Vagina (tissue), 2 donors: ENCODE measurements at places on chromosomes 16 and 17.

DNA sequence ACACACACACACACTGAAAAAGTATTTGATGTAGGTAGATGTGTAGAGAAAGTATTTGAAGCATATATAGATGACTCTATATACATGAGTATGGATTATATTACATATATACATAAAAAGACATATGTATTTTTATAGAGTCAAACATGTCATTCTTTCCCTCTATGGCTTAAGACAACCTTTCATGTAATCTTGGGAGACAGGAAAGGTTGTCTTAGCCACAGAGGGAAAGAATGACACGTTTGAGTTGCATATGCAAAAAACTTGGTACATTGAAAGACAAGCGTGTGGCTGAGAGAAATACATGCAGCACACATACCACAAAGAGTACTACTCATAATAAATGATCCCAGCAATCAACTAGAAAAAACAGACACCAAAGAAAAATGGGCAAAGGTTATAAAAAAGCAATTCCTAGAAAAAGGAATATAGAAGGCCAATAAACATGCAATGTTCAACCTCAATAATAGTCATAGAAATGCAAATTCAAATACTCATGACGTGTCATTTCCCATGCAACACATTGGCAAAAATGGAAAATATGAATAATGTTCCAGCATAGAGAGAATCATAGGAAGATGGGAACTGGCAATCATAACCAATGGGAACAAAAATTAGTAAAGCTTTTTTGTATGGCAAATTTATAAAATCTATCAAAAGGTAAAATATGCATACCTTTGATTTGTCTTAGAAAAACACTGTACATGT is 69.0 kb downstream of the SPECC1 start:
- no peak for DNase-seq

DNA sequence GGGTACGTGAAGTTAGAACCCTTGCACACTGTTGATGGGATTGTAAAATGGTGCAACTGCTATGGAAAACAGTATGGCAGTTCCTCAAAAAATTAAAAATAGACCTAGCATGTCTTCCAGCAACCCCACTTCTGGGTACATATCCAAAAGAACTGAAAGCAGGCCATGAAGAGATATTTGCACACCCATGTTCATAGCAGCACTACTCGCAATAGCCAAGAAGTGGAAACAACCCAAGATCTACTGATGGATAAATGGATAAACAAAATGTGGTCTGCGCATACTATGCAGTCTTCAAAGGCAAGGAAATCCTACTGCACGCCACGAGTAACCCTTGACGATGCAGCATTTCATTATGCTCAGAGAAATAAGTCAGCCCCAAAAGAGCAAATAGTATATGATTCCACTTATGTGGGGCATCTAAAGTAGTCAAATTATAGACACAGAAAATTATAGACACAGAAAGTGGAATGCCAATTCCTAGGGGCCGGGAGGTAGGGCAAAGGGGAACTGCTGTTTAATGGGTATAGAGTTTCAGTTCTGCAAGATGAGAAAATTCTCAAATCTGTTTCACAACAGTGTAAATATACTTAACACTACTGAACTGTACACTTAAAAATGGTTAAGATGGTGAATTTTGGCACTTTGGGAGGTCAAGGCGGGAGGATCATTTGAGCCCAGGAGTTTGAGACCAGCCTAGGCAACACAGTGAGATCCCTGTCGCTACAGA is 17.2 kb downstream of the CORO7 start:
- DNase-seq, result no peak

DNA sequence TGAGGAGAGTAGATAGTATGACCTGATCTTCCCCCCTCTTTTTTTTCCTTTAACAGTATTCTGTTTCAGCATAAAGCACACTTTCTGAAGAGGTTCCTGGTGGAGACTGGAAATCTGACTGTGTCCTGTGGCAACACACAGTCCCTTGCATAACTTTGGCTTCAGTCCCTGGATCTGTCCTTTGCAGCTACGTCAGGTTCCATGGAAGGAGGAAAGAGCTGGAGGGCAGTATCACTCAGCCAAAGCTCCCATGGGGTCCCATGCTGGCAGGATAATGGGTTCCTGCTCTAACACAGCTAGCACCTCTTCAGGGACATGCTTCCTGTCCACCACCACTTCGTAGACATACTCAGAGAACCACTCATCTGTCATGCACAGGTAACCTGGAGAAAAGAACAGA is 13.3 kb upstream of the SLC6A4 start:
- no peak for DNase-seq

DNA sequence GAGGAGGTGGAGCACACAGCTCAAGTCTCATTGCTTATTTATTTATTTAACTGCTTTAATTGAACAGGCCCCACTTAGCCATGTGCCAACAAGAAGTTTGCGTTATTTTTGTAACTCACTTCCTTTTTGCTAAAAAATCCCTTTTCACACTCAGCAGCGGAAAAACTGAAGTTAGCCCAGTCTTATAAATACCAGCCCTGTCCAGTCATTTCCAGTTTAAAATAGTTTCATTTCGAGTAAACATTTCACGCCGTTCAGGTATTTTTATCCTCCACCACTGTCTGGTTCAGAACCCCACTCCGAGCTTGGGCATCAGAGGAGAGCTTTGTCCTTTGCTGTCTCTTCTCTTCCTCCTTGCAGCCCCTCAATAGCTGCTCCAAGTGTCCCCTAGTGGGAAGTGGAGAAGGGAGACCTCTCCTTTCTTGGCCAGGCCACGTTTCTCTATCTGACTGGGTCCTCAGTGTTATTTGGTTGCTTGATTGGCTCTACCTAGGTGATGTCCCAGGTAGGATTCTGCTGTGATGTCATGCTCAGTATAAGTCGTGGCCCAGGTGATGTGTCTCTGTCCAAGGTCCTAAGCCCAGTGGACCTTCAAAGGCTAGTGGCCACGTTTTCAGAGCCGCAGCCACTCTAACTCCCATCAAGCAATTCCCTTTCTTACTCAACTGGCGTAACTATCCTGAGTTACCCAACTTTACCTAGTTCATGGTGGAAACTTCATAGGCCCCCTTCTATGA is 53.0 kb upstream of the GAS7 start:
- no peak for DNase-seq

GRCh38 chr16:56606071-56606475 is 2.3 kb upstream of the MT2A start:
- DNase-seq, result no peak

DNA sequence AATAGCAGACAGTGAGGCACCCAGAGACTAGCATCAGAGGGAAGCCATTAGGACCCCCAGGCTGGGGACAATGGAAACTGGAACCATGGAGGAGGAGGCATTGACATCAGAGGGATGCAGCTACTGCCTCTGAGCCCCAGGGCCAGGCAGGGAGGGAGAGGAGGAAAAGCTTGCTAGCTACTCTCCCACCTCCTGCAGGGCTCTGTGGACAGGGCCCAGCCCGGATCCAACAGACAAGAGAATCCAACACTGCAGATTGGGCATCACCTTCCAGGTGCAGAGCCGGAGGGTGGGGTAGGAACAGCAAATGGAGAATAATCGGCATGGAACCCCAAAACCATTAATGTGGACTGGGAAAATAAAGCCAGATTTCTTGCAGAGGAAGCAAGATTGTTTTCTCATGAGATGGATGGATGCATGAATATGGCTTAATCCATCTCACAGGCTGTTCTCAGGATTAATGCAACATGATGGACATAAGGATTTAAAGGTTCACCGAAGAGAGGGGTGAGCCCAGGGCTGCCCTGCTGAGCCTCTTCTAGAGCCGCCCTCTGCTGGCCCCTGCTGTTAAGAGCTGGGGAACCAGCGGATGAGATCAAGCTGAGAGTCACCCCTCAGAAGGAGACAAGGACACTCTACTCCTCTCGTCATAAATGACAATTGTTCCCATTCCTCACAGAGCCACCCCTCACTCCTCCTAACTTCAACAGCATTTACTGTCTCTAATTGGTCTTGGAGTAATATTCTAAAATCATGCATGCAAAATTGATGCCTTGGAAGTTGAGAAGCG is 48.8 kb downstream of the DNAH3 start:
- no peak for DNase-seq

- DNase-seq, result no peak
These were observed 128.4 kb downstream of the SHISA9 start for GRCh38 chr16:13029786-13030185.

GRCh38 chr16:8377864-8378263 is 212.4 kb downstream of the TMEM114 start:
- no peak for DNase-seq

- no peak for DNase-seq
These were observed 26.1 kb upstream of the JPH3 start for GRCh38 chr16:87576171-87576570.

DNA sequence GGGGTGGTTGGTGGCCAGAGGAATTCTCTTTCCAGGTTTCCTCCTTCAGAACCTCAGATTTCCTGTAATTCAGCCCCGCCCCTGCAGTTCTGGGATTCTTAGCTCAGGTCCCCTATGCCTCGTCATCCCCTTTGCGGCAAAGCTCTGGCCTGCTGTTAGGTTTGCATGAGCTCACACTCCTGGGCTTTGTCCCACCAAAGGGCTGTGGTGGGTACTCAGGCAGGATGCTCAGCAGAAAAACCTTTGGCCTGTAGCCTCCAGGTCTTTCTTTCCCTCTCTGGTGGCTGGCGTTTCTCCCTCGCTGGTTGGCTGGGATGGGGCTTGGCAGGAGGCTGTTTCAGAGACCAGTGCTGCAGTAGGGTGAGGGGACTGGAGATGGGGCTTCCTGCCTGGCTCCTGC is 9.6 kb upstream of the PLEKHG4 start:
- DNase-seq, result no peak

DNA sequence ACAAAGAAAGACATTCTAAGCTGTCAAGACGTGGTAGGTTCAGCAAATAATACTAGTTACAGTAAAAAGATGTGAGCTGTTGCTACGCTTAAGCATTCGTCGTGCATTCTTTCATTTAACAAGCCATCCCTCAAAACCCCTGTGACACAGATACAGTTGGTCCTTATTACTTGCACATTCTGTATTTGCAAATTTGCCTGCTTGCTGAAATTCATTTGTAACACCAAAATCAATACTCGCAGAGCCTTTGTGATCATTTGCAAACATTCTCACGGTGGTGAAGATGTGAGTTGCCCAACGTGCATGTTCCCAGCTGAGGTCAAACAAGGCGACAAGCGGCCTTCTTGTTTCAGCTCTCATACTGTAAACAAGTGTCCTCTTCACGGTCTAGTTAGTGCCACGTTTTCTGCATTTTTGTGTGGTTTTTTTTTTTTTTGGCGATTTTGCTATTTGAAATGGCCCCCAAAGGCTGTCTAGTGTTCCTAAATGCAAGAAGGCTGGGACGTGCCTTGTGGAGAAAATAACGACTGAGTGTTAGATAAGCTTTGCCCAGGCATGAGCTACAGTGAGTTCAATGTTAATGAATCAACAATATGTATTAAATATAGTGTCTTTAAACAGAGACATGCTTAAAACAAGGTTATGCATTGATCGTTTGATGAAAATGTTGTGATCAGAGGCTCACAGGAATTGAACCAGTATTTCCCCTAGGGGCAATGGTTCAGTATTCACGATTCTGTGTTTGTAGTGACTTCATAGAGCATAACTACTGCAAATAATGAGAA is 84.1 kb downstream of the RAB11FIP4 start:
- no peak for DNase-seq

DNA sequence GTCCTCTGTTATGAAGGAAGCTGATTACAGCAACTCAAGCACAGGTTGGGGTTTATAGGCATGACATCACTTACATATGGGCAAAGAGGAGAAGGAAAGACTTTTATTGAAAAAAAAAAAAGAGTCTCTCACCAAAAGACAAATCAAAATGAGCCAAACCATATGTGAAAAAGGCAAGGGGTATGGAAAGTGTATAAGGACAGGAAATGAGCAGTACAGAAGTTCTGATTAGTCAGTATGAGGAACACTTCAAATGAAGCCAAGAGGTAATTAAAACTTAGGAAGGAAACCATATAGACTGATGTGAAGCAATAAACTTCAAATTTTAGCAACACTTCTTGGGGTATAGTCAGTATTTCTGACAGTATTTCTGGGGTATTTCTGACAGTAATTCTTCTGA is 1372.6 kb downstream of the CDH11 start:
- no peak for DNase-seq

- no peak for DNase-seq
These were observed 19.3 kb downstream of the ZNF750 start for GRCh38 chr17:82820278-82821251.

GRCh38 chr17:43873091-43873490 is 26.1 kb downstream of the CD300LG start:
- no peak for DNase-seq
